ENCODE measurements at places on chromosomes 6 and 20.

GRCh38 chr6:45613656-45614055 lies 235.9 kb upstream of the SUPT3H start:
- DNase-seq: no peak

GRCh38 chr20:58751979-58752378 lies 59.4 kb downstream of the NPEPL1 start:
- no peak for DNase-seq

DNA sequence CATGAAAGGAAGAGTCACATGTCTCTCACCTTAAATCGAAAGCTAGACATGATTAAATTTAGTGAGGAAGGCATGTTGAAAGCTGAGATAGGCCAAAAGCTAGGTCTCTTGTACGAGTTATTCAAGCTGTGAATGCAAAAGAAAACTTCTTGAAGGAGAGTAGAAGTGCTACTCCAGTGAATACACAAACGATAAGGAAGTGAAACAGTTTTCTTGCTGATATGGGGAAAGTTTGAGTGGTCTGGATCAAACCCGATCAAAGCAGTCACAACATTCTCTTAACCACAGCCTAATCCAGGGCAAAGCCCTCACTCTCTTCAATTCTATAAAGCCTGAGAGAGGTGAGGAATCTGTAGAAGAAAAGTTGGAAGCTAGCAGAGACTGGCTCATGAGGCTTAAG lies 1.9 kb upstream of the TPD52L1 start:
- DNase-seq: no peak

GRCh38 chr6:49713346-49713745 lies at the start of gene CRISP2:
TSS of gene CRISP2 (minus strand) at chr6:49713543. CDS start at chr6:49709196, 4,347 bp downstream.
- no peak for DNase-seq

GRCh38 chr6:158764183-158764849 lies 54.9 kb downstream of the EZR start:
- DNase-seq: no peak

DNA sequence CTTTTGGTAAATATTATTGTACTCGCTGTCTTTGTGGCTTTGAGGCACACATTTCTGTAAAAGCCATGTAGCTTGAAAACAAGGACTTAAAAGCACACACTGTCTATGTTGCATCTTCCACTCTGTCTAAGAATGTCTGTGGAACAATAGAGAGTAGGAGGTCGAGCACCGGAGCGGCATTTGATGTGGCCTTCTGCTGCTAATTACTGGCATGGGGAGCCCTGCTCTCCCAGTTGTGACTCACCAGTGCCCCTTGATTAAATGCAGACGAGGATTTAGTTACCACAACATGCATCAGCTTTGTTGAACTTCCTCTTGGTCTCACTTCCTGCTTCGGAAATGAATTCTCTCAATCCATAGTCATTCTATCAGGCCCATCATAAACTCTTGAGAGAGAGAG lies 680.7 kb upstream of the SLC35B3 start:
- DNase-seq: no peak

GRCh38 chr6:111667931-111668330 lies 62.3 kb upstream of the TRAF3IP2 start:
- no peak for DNase-seq

DNA sequence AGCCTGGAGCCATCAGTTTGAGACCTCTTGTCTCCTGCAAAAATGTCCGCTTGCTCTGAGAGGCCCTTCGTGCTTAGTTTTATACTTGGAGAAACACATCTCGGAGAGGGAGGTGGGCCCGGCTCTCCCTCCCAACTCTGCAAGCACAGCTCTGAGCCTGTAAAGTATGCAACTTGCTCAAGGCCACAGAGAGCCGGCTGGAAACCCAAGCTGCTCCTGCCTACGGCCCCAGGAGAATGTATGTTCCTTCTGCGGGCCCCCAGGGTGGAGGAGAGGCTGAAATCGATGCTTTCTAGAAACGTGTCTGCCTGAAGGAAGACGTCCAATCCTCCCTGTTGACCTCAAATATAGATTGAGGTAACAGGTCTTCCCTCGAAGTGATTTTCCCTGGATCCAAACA lies 205.4 kb downstream of the PREX1 start:
- DNase-seq: no peak

DNA sequence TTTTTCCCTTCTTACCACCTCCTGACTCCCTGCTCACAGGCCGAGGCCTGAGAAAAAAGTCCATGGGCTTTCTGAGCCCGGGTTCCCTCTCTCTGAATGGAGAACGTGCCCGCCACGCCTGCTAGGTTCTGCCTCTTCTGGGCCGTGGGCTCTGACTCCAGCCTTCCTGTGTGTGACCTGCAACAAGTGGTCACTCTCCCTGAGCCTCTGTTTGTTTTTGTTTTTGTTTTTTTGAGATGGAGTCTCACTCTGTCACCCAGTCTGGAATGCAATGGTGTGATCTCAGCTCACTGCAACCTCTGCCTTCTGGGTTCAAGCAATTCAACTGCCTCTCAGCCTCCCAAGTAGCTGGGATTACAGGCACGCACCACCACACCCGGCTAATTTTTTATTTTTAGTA lies 17.9 kb upstream of the VSTM2L start:
- no peak for DNase-seq

DNA sequence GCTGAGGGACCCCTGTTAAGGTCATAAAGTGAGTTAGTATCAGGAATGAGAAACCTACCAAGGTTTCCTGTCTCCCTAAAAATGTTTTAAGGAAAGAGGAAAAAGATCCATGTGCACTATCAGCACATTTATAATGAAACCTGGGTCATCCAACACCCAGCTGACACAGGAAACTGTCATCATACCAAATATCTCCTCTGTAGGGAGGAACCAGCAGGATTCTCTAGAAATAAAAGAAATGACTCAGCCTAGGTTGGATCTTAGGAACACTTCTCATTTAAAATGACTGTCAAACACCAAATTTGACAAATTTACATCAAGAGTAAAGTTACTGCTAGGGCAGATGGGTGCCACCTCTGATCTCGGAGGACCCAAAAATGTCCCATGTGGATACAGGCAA lies 21.7 kb downstream of the GFOD1 start:
- no peak for DNase-seq

DNA sequence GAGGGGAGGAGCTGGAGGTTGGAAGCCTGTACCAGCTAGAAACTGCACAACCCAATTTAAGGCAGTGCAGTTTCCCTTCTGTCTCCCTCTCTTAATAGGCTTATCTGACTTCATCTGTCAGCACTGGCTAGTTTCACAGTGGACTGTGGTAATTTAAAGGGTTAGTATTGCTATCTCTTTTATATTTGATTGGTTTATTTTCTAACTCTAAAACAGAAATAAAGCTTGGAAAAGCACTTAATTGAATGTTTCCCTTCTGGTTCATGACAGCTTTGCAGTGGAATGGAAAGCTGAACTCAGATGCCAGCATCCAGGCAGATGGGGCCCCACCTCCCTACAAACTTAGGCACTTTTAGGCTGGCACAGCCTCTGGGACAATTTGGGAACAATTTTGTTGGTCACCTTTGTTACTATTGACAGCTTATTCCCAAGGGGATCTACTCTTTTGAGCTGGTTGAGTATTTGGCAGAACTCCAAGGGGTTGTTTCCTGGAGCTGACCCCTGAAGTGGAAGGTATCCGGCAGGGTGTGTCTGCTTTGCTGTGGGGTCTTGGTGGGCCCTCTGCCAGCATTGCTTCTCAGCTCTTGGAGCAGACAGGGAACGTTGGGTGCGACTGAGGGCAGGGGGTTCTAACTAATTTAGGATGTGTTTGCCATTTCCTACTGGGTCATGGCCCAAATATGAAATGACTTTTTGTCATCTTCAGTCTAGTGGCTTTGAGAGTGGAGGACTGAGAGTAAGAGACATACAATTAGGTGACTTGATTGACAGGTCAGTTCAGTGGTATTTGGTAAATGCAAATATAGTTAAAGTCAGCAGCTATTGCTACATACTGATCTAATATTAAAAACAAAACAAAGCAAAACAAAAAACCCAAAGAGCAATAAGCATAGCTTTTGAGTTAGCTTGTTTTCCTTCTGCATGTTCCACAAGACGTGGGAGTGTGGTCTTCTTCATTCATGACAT lies 9.3 kb downstream of the SH3BGRL2 start:
- DNase-seq: no peak

GRCh38 chr6:168979254-168979653 lies 274.4 kb downstream of the THBS2 start:
- no peak for DNase-seq

DNA sequence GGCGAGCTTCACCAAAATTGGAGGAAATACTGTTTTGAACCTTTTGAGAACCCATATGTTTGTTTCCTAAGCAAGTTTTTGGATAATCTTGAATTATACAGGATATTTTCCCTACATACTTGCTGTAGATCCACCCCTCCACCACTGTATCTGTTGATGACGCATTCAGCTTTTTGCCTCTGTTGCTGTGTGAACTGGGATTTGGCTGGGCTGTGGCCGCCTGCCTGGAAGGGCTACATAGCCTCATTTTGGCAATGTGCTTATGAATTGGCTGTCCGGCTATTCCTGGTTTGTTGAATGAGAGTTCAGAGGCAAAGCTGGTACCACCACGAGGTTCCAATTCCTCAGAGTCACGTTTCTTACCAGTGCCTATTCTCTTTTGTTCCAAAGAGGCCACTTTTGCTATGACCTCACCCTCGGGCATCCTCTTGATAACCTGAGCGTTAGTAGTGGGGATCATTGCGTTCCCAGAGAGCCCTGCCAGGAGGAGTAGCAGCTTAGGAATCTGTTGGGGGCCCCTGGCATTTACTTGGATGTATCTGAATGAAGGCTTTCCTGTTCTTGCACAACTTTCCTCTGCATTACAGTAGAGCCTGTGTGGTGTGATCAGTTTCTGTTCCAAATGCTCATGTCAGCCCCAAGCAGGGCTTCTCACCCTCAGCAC lies 6.4 kb downstream of the FAM83D start:
- no peak for DNase-seq

DNA sequence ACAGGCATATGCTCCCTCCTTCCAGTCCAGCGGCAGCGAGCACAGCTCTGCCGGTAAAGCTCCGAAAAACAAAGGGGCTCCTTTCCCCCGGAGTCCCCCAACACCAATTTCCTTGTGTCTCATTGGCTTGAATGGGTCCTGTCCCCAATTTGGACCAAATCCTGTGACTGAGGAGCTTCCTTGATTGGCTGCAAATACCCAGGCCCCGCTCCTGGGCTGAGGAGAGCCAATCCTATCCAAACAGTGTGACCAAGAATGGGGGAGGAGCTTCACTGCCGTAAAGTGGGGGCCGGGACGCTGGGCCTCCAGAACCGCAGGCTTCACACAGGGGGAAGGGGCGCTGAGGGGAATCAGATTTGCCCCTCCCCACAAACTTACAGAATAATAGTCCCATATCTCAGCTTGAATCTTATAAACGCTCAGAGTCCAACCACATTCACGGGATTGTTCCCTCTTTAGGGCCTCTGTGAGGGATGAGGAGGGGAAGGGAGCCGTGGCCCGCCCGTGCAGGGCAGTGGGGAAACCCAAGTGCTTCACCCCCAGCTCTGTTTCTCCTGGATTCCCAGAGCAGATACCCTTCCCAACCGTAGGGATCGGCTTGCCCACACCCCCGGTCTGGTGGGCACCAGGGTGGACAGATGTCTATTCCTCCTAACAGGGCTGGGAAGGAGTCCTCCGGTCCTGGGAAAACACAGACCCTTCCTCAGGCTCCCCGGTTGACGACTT lies 141.0 kb upstream of the MLN start:
- DNase-seq: no peak

DNA sequence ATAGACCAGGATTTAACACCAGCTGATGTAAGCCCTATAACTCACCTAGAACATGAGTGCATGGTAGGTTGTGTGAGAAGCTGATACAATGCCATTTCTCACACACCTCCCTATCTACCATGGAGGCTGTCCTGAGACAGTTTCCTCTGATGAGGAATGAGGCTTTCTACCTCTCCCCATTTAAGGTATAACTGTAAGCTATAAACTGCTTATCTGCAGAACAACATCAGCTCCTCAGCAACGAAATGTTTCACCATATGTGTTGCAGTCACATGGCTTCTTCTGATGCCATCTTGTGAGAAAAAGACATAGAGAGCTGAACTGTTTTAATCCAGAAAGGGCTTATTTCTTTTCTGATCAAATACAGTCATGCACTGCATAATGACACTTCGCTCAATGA lies 20.7 kb downstream of the ZKSCAN3 start:
- no peak for DNase-seq

- DNase-seq: peak; percentile 9
These were observed 520 bp downstream of the SLC24A3 start for GRCh38 chr20:19212821-19213502.

- DNase-seq: no peak
These were observed 13.5 kb downstream of the ZSCAN23 start for GRCh38 chr6:28429781-28430180.

DNA sequence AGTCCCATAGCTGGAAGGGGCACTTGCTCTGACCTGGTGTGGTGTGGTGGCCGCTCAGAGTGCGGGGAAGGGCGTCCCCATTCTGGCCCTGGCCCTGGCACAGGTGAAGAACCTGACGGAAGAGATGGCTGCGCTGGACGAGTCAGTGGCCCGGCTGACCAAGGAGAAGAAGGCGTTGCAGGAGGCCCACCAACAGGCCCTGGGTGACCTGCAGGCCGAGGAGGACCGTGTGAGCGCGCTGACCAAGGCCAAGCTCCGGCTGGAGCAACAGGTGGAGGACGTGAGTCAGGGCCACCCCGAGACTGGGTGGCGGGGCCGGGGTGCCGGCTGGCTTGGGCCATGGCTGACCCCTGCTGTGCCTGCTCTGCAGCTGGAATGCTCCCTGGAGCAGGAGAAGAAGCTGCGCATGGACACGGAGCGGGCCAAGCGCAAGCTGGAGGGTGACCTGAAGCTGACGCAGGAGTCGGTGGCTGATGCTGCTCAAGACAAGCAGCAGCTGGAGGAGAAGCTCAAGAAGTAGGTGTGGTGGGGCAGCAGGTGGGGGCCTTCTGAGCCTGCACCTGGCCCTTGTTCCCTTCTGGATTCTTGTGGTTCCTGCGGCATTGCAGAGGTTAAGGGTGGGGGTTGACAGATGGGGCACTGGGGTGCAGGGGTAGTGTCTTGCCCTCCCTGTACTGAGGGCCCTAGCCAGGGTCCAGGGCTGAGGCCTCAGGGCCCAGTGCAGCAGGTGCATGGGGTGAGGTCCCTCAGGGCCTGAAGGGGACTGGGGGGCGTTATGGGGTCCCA lies 40.8 kb downstream of the MYH7B start:
- DNase-seq: no peak

DNA sequence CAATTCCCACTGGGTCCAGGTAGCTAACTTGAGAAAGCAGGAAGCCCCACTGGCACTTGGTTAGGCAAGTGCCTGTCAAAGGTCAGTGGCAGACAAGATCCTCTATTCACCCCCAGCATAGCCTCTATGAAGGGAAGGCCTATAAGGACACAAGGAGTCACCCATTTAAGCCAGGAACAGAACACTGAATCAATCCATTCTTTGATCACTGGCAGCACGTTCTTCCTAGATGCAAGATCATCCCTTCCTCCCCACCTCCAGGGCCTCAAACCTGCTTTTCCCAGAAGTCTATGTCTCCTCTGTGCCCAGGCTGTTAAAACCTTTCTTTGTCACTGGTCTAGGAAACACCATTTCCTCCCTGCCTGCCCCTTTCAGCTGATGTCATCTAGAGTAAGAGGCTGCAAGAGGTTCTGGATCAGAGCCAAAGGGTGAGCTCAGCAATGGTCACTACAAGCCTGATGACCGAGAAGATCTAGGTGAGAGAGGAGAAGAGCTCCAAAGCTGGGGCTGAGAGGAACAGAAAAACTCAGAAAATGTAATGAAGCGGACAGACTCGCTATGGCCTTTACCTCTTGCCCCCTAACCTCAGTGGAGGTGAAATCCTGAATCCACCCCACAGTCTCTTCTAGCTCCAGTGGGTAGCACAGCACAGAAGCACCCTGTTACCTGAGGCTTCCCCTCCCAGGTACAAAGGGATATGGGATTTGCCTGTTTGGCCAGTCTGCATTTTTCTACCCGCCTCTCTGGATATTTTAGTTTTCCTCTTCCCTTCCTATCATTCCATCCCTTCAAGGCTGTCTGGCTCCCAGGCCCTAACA lies 1.8 kb downstream of the GTPBP2 start:
- no peak for DNase-seq
